ENCODE measurements at places on chromosomes 16 and 17.

DNA sequence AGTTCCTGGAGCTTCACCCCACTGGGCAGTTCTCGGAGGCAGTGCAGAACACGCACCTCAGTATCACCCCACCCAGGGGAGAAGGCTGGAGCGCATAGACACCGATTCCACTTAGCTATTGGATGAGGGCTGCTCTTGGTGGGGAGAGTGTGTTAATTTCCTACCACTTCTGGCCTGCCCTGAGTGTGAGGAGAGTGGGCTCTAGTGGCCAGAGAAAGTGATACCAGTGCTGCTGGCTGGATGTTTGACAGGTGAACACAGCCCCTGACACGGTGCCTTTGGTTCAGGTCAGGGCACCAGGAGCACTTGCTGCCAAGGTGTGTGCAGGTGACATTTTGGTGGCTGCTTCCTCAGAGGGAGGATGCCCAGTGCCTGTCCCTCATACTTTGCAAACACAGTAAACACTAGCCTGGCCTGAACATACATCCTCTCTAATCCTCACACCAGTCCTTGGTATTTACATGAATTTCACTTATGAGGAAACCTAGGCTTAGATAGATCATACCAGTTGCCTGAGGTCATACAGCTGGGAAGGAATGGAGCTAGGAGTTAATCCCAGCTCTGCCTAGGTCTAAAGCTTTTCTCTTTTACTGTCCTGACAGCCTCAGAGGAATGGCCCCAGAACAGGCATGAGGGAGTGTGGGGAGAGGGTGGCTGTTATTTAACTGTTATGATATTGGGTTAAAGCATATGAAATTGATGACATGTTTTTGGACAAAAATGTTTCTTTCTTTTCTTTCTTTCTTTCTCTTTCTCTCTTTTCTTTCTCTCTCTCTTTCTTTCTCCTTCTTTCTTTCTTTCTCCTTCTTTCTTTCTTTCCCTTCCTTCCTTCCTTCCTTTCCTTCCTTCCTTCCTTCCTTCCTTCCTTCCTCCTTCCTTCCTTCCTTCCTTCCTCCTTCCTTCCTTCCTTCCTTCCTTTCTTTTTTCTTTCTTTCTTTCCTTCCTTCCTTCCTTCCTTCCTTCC is 21.0 kb upstream of the ITGAX start:
- no peak for DNase-seq

DNA sequence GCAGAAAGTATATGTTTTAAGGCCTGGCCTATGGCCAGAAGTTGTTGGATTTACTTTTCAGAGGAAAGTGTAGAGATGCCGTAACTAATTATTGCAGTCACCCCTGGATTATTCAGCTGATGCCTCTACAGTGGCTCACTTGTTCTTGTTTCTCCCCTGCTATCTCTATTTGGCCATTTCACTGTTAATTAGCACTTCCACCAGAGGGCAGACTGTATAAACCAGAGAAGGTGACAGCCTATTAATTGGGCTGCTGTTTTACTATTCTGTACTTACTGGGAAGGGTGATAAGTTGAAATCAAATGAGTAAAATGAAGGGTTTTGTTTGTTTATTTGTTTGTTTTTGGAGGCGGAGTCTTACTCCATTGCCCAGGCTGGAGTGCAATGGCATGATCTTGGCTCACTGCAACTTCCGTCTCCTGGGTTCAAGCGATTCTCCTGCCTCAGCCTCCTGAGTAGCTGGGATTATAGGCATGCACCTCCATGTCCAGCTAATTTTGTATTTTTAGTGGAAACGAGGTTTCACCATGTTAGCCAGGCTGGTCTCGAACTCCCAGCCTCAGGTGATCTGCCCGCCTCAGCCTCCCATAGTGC is 66.0 kb downstream of the CDK12 start:
- DNase-seq, result no peak

- no peak for DNase-seq
Observed at GRCh38 chr17:55426851-55427586, 5.4 kb upstream of the MMD start.

- no peak for DNase-seq
Observed at GRCh38 chr17:56594320-56595107, 1.0 kb downstream of the NOG start.

DNA sequence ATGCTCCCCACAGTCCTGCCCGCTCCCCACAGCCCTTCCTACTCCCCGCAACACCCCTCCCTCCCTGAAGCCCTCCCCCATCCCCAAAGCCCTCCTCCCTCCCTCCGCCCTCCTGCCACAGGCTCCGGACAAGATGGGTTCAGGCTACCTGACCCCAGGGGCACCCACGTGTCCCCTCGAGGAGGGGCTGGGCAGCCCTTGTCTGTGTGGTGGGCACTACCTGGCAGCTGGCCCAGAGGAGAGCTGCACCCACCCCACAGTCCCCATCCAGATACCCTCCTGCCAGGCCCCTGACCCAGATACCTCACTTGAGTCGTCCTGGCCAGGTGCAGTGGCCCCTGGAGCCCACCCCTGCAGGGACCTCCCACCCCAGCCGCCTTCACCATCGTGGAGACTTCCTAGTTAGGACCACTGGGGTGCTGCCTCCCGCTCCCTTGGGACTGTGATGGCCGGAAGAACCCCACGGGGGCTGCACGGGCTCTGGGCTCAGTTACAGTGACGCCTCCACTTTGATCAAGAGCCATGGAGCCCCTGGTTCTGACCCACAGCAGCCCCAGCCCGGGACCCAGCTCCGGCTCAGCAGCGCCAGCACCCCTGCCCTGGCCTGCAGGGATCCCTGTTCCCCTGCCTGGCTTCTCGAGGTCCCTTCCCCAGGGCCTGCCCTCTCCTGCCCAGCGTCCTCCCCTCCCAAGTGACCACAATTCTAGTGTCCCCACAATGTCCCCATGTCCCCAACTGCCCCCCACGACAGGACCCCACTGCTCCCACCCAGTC is 806 bp downstream of the PERCC1 start:
- DNase-seq, result no peak

DNA sequence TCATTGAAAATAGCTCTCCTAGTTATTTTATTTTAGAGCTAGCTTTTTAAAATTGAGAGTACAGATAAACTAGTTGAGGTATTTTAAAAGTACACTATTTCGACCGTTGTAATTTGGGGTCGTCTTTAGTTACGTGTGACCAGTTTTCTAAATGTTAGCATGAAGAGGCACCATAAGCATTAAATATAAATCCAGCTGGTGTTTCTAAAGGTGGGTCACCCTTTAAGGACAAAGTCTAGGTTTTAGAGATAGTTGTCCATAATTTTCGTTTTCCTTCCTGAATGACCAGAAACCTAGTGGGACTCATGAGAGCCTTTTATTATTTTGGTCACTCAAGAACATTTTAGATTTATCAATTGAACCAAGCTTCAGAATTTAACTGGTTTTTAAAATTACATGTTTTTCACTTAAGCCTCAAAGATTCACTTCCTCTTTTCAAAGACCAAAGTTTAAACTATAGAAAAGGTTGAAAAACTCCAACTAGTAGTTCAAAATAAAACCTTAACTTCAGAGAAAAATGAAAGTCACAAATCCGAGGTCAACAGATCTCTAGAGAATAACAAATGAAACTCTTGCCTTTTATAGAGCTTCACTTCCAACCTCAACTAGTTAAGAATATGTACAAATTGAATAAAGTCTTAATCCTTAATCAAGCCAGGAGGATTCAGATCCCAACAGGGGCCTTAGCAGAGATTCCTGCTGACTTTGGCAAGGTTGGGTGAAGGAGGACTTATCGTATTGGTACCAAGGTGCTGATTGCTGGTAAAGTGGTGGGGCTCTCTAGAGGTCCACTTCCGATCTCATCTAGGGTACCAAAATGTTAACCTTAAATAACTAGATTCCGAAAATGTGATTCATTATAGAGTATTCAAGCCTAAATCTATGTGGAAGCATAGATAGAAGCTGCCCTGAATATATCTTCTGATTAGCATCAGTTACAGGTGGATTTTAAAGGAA is 32.5 kb downstream of the PHKB start:
- no peak for DNase-seq

GRCh38 chr17:50844117-50844700 is 8.8 kb downstream of the WFIKKN2 start:
- no peak for DNase-seq

Data from stimulated activated CD8-positive, alpha-beta memory T cell treated with anti-CD3 and anti-CD28 coated beads, Interleukin-7, amount 100 ng/mL, for 1 hour (primary cell).